ENCODE measurements at places on chromosomes 5 and 9.

DNA sequence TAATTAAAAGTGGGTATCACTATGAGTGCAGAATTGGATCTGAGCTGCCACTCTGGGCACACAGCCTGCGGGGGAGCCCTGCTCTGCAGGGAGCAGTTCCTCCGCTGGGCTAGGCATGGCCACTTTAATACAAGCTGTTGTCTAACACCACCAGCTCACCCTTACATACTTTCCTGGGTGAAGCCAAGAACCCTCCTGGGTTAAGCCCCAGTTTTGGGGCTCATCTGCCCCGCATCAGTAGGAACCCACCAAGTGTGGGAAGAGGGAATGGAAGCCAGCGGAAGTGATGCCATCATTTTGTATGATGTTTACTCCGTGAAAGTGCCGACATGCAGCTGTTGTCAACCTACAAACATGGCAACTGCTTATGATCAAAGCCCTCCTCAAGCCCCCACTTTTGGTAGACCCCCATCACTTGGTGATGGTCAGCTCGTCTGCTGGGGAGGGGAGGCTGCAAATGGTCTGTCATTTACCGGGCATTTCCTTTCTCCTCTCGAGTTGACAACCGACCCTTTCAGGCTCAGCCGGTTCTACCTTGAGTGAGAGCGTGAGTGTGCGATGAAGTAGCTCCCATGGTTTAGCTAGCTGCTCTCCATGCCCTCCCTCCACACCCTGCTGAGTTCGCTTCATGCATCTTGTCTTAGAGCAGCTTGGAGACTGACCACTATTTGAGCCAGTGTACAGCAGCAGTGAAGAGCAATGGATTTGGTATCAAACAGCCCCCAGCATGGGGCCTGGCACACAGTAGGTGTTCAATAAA, 95.3 kb upstream of the IER5L start:
- no peak for DNase-seq

- no peak for DNase-seq
Measured at GRCh38 chr9:136754626-136755301, 3.3 kb downstream of the LCN8 start.

DNA sequence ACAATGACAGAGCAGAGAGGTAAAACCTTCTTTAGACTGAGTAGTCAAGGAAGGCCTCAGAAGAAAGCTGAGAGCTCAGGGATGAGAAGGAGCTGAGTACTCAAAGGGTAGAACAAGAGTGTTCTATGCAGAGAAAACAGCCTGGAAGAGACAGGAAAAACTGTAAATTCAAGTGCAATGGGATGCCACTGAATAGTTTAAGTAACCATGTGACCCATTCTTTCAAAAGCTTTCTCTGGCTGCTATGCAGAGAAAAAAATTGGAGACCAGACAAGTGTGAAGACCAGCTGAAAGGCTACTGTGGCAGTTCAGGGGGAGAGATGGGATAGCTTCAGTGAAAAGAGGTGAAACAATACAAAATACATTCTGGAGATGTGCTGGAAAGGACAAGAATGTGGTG, 61.3 kb upstream of the RNF38 start:
- DNase-seq = no peak

- no peak for DNase-seq
Measured at GRCh38 chr5:76425146-76425545, 22.1 kb downstream of the IQGAP2 start.

- DNase-seq = no peak
Measured at GRCh38 chr5:150590979-150591695, 49.3 kb upstream of the SYNPO start.

DNA sequence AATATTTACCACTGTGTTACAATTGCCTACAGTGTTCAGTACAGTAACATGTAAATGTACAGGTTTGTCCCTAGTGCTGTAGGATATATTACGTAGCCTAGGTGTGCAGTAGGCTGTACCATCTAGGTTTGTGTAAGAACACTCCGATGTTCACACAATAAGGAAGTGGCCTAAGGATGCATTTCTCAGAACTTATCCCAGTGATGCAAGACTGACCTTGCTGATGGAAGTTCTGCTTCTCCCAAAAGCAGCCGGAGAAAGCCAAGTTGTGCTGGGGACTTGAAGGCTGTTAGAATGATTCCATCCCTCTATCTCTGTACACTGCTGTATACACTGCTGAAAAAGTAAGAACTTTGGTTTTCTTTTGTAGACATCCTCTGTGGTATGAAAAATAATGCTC, 21.6 kb downstream of the NEUROG1 start:
- DNase-seq = no peak
